ENCODE measurements at places on chromosomes 13 and 19.

GRCh38 chr19:35545855-35546381, 492 bp downstream of the TMEM147 start:
- no peak for DNase-seq

DNA sequence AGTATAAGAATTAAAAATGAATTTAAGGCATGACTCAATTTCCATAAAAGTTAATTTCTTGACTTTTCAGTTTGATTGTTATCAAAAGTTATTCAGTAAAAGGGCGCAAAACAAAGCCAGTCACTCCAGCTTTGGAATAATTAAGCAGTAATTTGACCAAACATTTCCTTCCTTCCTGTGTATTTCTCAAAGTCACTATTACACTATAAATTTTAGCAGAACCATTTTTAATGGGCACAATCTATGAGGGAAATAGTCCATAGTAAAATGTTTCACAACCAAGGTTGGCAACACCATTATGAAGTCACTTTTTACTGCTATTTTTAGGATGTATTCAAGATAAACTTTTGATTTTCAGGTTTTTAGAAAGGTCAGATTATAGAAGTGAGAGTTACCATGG, 91.0 kb downstream of the DACH1 start:
- DNase-seq = no peak

DNA sequence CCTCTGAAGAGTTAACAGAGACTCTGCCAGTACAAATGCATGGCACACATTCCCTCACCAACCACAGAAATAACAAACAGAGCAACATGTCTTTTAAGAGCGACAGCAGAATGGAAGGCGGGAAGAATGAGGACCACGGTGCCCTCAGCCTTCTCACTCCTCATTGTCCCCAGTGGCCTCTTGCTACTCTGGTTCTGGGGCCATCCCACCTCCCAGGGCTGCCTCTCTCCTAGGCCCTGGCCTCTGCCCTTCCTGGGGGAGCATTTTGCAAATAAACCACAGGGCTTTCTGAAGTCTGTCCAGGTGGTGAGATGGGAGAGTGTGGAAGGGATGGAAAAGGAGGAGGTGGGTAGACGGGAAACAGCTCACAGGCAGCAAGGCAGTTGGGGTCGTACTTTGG, 28.3 kb downstream of the CYP2B6 start:
- DNase-seq = no peak

DNA sequence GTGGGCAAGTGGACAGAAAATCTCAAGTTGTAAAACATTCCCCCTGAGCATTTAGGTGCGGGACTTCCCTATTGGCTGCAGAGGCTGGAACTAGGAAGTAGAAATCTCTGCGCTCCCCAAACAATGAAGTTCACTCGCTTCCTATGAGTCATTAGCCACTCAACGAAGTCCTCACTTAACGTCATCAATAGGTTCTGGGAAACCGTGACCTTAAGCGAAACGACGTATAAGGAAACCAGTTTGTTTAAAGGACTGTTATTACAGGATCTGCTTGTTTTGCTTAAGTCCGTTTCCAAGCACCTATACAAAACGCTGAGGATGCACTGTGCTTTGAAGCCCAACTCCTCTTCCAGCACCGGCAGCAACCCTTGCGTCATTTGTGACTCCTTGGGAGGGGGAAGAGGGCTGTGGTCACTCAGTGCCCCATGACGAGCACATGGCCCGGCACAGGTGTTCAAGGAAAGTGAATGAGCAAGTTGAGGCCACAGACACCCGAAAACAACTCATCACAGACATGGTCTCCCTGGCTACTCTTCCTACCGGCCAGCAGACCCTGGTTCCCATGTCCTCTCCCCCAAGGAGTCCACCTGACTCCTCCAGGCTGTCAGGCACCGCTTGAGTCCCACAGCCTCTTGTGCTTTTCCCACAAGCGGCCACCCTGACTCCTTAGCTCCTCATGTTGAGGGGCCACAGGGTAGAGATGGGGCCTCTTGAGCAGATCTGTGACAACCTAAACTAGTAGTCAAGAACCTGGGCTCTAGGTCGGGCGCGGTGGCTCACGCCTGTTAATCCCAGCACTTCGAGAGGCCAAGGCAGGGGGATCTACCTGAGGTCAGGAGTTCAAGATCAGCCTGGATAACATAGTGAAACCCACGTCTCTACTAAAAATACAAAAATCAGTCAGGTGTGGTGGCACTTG, 4.8 kb downstream of the RPS16 start:
- DNase-seq = no peak

GRCh38 chr13:112859817-112860190, 109.2 kb upstream of the MCF2L start:
- DNase-seq = no peak

- no peak for DNase-seq
Observed at GRCh38 chr19:33818411-33818810, 21.7 kb downstream of the KCTD15 start.

- no peak for DNase-seq
Observed at GRCh38 chr13:44243198-44243857, 130.3 kb upstream of the SERP2 start.

DNA sequence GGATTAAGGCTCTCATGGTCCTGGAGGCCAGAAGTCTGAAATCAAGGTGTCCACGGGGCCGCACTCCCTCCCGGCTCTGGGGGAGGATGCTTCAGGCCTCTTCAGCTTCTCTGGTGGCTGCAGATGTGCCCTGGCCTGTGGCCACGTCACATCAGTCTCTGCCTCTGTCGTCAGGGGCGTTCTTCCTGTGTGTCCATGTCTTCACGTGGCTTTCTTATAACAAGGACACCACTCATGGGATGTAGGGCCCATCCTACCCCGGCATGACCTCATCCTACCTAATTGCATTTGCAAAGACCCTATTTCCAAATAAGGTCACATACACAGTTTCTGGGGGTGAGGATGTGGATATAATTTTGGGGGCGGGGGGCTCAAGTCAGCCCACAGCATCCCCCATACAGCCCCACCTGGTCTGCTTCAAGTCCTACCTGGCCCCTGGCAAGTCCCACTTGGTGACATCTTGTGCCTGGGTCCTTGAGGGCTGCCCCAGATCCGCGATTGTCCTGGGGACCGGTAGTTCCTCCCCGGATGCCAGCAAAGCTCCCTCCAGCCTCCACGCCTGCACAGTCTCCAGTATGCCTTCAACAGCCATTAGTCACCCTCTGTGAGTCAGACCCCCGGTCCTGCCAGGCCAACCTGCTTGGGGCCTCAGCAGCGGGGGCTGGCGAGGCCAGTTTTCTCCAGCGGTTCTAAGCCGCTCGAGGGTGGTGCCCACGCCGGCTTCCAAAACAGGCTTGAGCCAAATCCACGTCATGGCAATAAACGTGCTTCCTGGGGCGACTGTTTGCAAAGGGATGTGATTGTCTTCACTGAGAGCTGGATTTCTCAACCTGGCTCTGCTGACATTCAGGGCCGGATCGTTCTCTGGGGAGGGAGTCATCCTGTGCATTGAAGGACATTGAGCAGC, 32.2 kb downstream of the MYO9B start:
- DNase-seq = no peak

DNA sequence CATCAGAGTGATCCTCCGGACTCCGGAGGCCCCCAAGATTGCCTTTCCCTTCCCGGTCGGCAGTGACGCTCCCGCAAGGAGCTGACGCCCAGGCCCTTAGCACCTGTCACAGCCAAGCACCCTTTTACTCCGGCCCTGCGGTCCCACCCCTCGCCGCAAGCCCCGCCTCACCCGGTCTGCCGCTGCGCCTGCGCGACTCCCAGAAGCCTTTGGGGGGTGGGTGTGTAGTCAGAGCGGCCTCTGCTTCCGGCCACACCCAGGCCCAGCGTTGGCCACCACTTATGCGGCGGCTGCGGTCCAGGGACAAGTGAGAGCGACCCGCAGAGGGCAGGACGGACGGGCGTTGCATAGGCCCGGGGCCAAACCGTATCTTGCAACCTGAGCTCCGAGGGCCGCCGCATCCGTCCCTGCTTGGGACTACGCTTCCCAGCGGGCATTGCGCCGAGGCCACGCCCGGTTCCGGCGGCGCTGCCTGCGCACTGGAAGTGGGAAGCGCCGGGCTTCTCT, 441 bp upstream of the ZFP28 start:
- peak; percentile 95 for DNase-seq

GRCh38 chr13:81686877-81687276, 1346.0 kb upstream of the SPRY2 start:
- DNase-seq = no peak

DNA sequence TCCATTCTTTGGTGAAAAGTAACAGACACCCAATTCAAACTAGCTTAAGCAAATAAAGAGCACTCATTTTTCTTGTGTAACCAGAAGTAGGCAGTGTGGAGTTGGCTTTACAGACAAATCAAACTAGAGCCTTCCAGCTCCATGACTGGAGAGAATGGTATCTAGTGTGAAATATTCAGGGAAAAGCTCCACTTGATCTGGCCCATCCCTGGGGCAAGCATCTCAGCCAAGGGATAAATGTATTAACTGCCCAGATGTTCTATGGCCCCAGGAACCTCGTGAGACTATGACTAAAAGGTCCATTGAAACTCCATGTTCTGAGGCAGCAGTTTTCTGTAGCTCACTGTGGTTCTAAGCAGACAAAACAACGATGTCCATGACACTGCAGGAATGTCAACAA, 49.9 kb downstream of the TBC1D4 start:
- no peak for DNase-seq

GRCh38 chr13:80448725-80449124, 107.8 kb upstream of the SPRY2 start:
- DNase-seq = no peak

- DNase-seq = no peak
Observed at GRCh38 chr13:69947582-69947981, 160.0 kb upstream of the ATXN8OS start.

GRCh38 chr19:27896091-27896490, 1316.9 kb downstream of the UQCRFS1 start:
- no peak for DNase-seq

- no peak for DNase-seq
Observed at GRCh38 chr13:29948244-29948643, 97.8 kb upstream of the UBL3 start.

GRCh38 chr19:49809160-49809940, 3.7 kb downstream of the FUZ start:
- no peak for DNase-seq

DNA sequence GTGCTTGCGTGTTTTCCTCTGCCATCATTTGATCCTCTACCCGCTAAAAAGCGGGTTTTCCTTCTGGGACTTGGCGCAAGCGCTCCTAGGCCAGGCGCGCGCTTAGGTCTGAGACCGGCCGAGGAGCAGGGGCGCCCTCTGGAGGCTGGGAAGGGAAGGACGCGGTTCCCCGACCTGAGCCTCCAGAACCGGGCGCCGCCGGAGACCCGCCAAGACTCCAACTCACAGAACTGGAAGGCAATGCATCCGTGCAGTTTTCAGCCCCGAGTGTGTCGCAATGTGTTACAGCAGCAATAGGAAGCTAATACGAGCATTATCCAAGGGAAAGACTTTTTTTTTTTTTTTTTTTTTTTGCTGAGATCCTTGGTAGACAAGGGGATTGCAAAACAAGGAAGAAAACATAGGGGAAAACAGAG, 190.9 kb downstream of the COL4A1 start:
- no peak for DNase-seq

DNA sequence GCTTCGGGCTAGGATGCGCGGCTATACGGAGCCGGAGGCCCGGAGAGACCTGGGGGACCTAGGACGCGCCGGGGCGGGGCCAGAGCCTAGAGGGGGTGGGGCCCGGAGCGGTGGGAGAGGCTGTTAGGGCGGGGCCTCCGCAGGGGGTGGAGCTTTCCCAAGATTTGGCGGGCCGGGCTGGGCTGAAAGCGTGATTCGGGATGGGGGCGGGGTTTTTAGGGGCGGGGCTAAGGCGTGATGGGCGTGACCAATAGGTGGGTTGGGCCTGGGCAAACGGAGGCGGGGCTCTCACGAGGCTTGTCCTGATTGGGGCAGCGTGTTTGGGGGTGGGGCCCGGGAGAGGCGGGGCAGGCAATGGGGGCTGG, 439 bp downstream of the RAB11B start:
- peak; percentile 55 for DNase-seq

DNA sequence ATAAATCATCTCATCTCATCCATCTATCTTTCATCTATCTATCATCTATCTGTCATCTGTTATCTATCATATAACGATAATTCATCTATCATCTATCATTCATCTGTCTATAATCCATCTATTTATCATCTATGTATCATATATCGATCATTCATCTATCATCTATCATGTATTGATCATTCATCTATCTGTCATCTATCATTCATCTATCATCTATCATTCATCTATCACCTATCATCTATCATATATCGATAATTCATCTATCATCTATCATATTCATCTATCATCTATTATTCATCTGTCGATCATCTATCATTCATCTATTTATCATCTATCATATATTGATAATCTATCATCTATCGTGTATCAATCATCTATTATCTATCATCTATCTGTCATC, 100.4 kb upstream of the ZNF492 start:
- DNase-seq = no peak

GRCh38 chr19:18476507-18477041, 38.6 kb upstream of the ISYNA1 start:
- DNase-seq = no peak

DNA sequence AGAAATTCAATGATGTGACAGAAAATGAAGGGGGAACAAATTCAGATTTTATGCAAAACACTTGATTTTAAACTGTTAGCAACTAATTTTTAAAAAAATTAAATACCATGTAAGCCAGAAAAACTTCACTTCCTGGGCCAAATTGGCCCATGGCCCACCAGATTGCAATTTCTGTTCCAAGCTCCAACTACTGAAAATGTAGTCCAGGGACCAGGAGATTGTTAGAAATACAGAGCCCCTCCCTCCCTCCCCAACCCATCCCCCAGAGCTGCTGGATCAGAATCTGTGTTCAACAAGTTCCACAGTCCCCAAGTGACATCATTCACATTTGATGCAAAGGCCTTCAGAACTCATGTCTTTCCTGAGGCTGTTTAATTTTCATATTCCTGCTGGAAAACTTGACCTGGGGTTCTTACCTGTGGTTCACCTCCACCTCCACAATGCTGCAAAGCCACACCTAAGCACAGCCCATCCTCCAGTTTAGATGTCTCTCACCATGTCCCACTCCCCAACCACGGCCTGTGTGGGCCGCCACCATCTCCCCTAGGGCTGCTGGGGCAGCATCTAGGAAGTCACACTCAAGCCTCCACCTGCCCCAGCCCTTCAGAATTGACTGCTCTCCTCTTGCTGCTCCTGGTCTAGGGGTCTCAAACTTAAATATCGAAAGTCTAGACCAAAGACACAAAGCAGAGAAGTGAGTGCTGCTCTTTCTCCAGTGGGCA, 482.0 kb downstream of the UQCRFS1 start:
- DNase-seq = no peak

- DNase-seq = no peak
Observed at GRCh38 chr13:104577071-104577815, 1511.0 kb upstream of the SLC10A2 start.

Measured in NCI-H1930 (cell line).